ENCODE measurements at places on chromosomes 13 and 19. TPM values are rescaled to one million over a fixed set of nuclear protein-coding genes. Genes with fewer than 3 reads are reported as not detected.

DNA sequence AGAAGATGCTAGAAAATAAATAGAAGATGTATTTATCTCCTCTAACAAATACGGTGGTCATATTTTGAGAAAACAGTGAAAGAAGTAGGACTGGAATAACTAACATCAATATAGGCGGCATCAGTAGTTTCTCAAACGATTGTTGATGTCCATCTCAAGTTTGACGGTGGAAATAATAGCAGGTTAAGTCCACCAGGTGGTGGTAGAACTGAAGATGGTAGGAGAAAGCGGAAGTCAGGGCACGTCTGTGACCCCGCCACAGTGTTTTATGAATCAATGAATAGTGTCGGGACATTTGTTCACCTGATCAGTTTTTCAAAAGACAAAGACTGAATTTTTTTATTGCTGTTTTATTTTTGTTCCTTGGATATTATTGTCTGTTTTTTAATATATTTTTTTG is 706.4 kb upstream of the SLC10A2 start:
- no peak for DNase-seq

- no peak for DNase-seq
Observed at GRCh38 chr13:100388923-100389322, 199.7 kb downstream of the GGACT start.

DNA sequence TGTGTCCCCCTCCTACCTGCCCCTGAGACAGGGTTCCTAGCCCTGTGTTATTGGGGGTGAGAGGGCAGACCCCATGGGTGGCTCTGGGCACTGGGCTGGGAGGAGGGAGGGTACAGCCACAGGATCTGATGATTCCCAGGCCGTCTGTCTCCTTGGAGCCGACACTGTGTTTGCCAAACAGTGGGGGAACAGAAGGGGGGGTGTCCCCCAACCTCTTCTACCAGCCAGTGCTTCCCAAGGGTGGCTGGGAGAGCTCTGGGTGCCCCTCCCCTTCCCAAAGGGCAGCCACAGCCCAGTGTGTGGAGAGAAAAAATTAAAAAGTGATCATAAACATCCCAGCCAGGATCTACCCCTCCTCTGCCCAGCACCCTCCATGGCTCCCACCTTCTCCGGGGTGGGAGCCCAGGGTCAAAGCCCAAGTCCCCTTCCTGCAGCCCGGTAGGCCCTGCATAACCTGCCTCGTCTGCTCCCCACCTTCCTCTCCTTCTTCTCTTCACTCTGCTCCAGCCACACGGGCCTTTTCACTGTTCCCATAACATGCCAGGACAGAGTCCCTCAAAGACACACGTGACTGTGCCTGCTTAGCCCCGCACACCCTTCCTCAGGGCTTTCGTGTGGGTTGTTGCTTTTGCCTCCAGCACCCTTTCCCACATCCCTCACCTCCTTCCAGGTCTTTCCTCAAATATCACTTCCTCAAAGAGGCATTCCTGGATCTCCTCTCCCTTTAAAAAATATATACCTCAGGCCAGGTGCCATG is 1.4 kb upstream of the PLIN4 start:
- no peak for DNase-seq

- no peak for DNase-seq
Observed at GRCh38 chr13:91891141-91891540, 492.7 kb downstream of the GPC5 start.

ZNF528 gene
- 9.5 TPM for total RNA-seq

DNA sequence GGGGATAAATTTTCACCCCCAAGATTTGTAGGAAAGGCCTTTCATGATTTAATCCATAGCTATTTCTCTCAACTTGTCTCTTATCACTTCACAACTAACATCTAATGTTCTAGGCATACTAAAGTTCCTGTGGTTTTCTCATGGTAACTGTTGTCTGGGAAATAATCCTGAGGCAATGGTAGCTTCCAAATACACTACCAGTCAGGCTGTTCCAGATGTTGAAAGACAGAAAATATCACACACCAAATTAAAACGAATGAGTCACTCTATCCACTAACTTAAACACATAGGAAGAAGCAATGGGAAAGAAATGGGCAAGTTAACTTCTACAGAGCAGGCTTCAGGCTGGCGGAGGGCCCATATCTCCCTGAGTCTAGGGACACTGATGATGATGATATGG is 77.7 kb upstream of the MYO16 start:
- DNase-seq = no peak

- no peak for DNase-seq
Observed at GRCh38 chr13:77952737-77953136, 34.1 kb upstream of the EDNRB start.

NKG7 gene
- 1.5 TPM for total RNA-seq

DNA sequence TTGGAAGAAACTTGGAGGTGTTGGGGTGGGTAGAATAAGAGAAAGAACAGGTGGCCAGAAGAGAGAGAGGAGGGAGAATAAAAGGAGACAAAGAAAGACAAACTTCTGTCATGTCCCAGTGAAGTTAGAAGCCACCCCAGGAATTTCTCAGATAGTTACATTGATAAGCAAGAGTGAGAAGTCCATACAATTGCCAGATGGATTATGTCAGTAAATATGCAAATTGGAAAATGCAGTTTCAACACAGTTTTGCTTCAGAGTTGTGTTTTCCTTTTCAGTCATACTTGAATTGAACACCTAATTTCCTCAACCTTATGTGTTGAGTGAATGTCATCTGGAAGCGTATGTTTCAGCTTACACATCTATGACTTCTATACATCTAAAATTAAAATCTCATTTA is 139.2 kb downstream of the RXFP2 start:
- DNase-seq = no peak

RDH8 gene
- total RNA-seq = not detected

PODNL1 gene
- 2.7 TPM for total RNA-seq

COX6B2 gene
- total RNA-seq = 23.0 TPM

FGF22 gene
- not detected for total RNA-seq

APOC1 gene
- total RNA-seq = 23.8 TPM

DNA sequence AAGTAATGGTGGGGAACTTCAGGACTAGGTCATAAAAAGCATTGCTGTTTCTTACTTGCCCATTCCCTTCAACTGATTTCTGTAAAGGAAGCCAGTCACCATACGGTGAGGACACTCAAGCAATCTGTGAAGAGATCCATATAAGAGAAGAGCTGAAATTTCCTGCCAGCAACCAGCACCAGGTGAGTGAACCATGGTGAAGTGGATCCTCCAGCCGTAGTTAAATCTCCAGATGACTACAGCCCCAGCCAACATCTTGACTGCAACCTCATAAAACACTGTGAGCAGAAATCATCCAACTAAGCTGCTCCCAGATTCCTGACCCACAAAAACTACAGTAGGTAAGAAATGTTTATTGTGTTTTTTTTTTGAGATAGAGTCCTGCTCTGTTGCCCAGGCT is 3.8 kb upstream of the SLC6A16 start:
- no peak for DNase-seq

DNA sequence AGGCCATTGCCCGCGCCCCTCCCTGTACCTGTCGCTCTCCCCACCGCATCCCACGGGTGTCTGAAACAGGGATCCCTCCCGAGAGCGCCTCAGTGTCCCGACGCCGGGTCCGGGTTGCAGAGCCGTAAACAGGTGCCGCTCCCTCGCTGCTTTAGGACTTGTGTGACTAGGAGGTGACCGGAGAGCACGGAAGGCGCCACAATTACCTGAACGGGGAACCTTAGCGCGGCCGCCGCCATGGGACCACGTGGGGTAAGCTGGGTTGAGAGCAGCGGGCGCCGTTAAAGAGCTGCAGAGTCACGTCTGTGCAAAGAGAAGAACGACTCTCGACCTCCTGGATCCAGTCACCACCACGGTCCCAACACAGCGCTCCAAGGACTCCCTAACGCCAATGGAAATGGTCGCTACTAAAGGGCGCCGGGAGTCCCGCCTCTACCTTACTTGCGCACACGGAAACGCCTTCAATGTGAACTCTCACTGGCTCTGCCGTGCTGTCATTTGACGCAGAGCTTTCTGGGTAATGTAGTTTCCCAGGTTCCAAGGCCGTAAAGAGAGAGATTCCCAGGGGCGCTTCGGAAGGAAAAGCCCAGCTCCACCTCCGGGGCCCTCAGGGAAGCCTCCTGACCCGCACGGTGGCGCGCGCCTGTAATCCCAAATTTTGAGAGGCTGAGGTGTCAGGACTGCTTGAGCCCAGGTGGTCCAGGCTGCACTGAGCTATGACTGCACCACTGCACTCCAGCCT is at the start of gene ZNF552:
Gene ZNF552 (minus strand): TSS at position 409 of the 742 bp plus-strand sequence. CDS start 170 bp downstream, at position 239.
- DNase-seq = peak; percentile 90

FAM216B gene
- total RNA-seq = not detected

ARID3A gene
- total RNA-seq = 11.6 TPM

DNA sequence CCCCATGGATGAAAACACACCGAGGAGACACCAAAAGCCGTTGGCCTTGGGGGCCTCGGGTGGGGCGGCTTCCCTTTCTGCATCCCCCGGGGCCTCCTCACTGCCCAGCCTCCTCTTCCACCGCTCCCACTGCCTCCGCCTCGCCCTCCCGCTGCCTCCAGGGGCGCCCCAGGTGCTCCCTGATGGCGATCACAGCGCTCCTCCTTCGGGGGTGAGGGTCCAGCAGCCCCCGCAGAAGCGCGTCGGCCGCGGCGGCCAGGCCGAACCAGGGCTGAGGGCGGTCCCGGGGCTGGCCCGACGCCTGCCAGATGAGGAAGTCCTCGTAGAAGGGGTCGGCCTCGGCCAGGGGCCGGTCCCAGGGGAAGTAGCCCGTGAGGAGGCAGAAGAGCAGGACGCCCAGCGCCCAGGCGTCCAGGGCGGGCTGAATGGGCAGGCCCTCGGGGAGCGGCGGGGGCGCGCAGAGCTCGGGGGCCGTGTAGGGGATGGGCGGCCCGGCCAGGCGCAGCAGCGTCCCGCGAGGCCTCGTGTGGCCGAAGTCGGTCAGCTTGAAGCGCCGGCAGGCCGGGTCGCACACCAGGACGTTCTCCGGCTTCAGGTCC is 7.2 kb downstream of the SBK2 start:
- no peak for DNase-seq

GRCh38 chr13:39527961-39528660 is 74.9 kb downstream of the LHFPL6 start:
- no peak for DNase-seq

- DNase-seq = no peak
Observed at GRCh38 chr19:19061506-19061905, 2.3 kb upstream of the SLC25A42 start.

TGFBR3L gene
- 0.53 TPM for total RNA-seq

- no peak for DNase-seq
Observed at GRCh38 chr13:49516467-49516866, 20.7 kb downstream of the PHF11 start.

- no peak for DNase-seq
Observed at GRCh38 chr19:1989513-1990229, 25.8 kb downstream of the BTBD2 start.

DNA sequence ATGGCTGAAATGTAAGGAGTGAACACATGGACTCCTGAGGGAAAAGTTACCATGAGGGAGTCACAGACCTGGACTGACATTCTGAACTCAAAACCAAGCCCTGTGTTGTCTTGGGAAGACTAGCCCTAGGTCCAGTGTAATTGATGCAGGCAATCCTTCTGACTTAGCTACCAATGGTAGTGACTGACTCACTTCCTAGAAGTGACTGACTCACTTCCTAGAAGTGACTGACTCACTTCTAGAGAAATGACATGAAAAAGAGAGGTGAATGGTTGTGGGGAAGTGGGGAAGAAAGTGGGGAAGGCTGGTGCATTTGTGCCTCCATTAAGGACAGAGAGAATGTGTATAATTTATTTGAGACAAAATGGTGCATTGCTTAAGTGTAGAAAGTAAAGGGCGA is 49.9 kb downstream of the EDNRB start:
- DNase-seq = no peak

DNA sequence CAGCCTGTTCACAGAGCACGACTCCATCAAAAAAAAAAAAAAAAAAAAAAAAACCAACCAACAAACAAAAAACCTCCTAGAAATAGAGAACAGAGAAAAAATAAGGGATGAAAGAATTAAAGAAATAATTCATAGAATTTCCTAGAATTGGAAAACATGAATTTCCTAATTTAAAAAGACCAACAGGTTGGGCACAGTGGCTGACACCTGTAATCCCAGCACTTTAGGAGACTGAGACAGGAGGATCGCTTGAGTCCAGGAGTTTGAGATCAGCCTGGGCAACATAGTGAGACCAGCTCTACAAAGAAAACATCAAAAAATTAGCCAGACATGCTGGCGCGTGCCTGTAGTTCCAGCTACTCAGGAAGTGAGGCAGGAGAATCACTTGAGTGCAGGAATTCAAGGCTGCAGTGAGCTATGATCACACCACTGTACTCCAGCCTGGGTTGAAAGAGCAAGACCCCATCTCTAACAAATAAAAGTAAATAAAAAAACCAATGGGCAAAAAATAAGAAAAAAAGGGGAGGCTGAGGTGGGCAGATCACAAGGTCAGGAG is 6.5 kb downstream of the SPART start:
- DNase-seq = no peak

DNA sequence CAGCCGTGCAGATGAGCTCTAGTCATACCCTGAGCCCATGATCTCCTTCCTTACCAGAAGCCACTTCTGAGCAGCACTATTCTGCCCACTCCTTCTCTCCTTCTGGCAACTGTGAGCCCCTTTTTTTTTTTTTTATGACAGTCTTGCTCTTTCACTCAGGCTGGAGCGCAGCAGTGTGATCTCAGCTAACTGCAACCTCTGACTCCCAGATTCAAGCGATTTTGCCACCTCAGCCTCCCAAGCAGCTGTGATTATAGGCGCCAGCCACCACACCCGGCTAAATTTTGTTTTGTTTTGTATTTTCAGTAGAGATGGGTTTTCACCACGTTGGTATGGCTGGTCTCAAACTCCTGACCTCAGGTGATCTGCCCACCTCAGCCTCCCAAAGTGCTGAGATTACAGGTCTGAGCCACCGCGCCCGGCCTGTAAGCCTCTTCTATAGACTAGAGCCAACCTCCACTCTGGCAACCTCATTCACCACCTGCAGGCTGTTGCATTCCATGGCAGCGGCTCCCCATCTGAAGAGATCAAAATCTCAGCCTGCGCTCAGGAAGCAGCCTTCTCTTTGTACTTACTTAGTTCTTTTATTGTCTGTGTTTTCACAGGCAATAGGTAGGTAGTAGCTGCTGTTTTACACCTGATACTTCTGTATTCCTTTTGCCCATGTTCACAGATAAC is 34.8 kb upstream of the NDFIP2 start:
- no peak for DNase-seq

- DNase-seq = no peak
Observed at GRCh38 chr13:94706101-94706842, 6.1 kb downstream of the SOX21 start.

DNA sequence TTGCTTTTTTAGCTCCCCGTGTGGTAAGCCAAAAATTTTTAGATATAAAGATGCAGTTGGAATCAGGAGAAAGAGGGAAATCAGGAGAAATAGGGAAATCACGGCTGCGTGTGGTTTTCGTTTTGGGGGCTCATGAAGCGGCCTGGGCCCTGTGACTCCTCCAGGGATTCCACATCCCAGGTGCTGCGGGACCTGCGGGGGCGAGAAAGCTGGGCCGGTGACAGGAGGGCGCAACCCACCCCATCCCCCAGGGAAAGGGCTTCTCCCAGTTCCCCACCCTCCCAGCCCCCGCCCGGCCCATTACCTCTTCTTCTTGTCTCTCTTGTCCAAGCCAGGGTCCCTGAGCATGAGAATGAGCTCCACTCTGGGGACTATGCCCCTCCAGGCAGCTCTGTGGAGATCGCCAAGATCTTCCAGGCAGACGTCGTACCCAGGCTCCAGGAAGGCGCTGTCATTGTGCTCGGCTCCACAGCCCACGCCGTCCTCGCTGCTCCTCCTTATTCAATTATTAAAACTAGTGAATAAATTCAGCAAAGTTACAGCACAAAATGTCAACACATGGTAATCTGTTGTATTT is 111.0 kb downstream of the MRPL57 start:
- no peak for DNase-seq

CCL25 gene
- total RNA-seq = not detected

IL11 gene
- total RNA-seq = 0.31 TPM

- no peak for DNase-seq
Observed at GRCh38 chr13:66314911-66315310, 915.2 kb downstream of the PCDH9 start.

All from left colon (tissue), 2 donors.